ENCODE measurements at places on chromosomes 11 and 22.

DNA sequence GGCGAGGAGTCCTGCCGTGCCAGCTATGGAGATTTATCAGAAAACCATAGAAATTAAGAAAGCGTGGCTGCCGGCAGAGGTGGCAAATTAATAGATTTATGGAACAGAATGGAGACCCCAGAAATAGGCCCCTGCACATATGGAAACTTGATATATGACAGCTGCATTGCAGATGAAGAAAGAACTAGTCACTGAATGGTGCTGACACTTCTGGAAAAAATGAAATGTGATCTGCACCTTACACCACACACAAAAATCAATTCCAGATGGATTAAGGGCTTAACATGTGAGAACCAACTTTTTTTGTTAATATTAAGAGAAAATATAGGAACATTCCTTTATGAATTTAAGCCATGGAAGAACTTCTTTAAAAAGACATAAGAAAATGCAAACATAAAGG is 40.3 kb upstream of the TSKU start:
- DNase-seq, result no peak

GRCh38 chr11:85991508-85991907 is 77.4 kb downstream of the PICALM start:
- DNase-seq, result no peak

GRCh38 chr22:38741166-38741565 is 14.6 kb downstream of the SUN2 start:
- no peak for DNase-seq

- no peak for DNase-seq
Measured at GRCh38 chr11:123035831-123036230, 26.1 kb downstream of the HSPA8 start.

DNA sequence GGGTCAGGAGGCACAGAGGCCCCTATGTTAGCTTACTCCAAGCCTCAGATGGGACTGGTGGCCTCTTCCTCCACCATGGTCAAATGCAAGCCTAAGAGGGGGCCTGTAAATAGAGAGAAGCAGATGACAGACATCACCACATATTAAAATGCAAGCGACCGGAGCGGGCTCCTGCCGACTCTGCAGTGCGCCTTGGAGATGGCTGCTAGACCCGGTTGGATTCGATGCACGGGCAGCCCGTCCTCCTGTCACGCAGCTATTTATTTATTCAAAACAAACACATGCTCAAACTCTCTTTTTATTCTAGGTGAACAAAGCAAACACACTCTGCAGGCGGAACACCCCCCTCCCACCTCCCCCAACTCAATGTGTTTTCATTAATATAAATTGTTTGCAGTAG is 208.0 kb downstream of the DSCAML1 start:
- no peak for DNase-seq

DNA sequence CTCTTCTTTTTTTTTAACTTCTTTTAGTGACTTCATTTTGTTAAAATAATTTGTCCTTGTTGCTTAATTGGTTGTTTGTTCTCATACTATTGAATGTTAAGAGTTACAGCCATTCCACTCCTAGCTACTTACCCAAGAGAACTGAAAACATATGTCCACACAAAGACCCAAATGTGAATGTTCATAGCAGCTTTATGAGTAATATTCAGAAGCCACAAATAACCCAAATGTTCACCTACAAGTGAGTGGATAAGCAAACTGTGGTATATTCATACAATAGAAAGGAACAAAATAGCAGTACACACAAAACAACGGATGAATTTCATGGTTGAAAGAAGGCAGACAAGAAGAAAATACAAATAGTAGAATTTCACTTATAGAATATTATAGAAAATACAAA is 1.4 kb upstream of the OR4D11 start:
- no peak for DNase-seq

GRCh38 chr11:72624496-72625201 is 49.6 kb downstream of the PDE2A start:
- no peak for DNase-seq

GRCh38 chr11:68261006-68261405 is 10.8 kb downstream of the C11orf24 start:
- no peak for DNase-seq

DNA sequence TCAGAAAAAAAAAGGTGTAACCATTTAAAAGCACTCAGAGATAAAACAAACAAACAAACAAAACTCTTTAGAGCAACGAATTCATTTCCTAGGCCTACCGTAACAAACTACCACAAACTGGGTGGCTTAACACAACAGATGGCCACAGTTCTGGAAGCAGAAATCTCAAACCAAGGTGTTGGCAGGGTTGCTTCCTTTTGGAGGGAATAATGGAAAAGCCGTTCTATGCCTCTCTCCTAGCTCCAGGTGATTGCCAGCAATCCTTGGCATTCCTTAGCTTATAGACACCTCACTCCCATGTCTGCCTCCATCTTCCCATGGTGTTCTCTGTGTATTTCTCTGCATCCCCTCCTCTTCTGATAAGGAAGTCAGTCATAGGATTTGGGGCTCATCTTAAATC is 200.4 kb downstream of the RAB38 start:
- DNase-seq, result no peak
